HT1080 (cell line): ENCODE measurements at places on chromosomes 16 and 17. TPM values are rescaled to one million over a fixed set of nuclear protein-coding genes. Genes with fewer than 3 reads are reported as not detected.

The TBC1D3L gene
- 0.68 and 1.9 TPM in 2 replicates for total RNA-seq

The GRB7 gene
- total RNA-seq = 0.07 TPM in 1 of 2 replicates, not detected in the other

The HOXB4 gene
- total RNA-seq = 3.9 and 4.3 TPM in 2 replicates

The AGRP gene
- not detected in 2 replicates for total RNA-seq

The IL17C gene
- not detected in 2 replicates for total RNA-seq

The GP1BA gene
- not detected in 2 replicates for total RNA-seq

The MPP2 gene
- total RNA-seq = 0.27 and 0.37 TPM in 2 replicates

The TBC1D3K gene
- total RNA-seq = 1.2 TPM in 1 of 2 replicates, not detected in the other

The ETV4 gene
- 62.5 and 75.9 TPM in 2 replicates for total RNA-seq

The GPRC5B gene
- total RNA-seq = 1.2 and 2.7 TPM in 2 replicates

The KRTAP2-2 gene
- not detected in 2 replicates for total RNA-seq

DNA sequence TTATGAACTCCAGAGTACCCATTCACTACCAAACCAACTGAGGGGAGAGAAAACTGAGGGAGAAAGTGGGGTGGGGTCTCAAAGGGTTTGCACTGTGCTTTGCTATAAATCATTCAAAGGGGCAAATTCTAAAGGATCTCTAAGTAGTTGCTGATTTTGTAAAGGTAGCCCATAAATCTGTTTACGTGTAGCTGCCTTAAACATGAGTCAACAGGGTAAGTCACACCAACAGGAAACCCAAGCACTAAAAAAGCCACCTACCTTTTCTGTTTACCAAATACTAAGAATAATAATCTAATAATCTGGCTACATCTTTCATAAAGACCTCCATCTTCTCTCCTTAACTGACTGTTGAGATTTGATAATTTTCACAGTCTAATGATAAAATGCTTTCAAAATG is 8.4 kb upstream of the HSBP1 start:
- no peak for DNase-seq

DNA sequence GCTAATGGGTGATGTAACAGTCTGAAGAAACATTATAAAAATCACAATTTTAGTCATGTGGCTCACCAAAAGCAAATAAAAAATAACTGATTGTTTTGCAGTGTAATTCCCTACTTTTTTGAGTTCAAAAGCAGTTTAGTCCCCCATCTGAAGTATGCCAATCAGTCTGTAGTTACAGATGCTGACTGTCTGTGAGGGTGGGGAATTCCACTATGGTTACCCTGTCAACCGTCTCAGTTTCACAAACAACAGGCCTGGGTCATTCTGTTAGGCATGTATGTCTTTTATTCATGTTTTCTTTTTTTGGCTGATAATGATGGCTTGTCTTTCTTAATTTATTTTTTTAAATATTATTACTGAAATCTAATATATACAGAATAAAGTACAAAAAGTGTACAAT is 69.3 kb downstream of the STXBP4 start:
- DNase-seq = no peak

DNA sequence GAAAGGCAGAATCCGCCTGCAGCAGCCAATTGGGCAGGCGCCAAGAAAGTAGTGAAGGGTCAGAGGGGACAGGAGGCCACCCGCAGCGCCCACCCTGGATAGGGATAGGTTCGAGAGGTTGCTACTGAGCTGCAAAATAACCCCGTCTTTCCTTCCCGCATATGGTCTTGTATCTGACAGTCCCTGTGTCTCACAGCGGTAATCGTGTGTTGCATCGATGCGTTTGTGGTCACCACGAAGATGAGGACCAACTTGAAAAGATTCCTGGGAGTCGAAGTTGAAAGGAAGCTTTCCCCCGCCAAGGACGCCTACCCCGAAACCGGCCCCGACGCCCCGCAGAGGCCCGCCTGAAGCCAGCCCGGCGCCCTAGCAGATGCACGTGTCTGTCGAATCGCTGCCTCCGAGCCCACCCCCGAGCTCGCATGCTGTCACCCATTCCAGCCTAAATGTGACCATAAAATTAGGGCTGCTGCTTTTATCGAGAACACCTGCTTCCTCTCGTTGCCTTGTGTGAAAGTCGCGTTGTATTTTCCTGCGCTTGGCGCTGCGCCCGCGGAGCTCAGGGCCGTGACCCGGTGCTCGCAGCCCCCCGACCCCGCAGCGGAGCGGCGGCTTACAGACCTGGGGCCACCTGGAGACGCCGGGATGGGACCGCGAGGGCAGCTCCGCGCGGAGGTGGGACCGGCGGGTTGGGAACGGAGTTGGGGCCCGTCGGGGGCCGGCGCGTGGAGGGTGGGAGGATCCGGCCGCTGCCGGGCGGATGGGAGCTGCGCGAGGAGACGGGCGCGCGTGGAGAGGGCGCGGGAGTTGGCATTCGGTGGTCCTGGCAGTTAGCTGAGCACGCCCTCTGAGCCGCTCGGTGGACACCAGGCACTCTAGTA is at the start of gene CMTM2:
Gene CMTM2 (plus strand): TSS at position 813 of the 881 bp plus-strand sequence. CDS start 145 bp downstream, outside the sequence.
- no peak for DNase-seq

- no peak for DNase-seq
These were observed 459.7 kb downstream of the RBFOX1 start for GRCh38 chr16:7792346-7792745.

GRCh38 chr17:42804918-42805367 is 6.3 kb downstream of the CNTD1 start:
- no peak for DNase-seq

GRCh38 chr17:50547736-50548083 is 736 bp downstream of the SPATA20 start:
- no peak for DNase-seq

DNA sequence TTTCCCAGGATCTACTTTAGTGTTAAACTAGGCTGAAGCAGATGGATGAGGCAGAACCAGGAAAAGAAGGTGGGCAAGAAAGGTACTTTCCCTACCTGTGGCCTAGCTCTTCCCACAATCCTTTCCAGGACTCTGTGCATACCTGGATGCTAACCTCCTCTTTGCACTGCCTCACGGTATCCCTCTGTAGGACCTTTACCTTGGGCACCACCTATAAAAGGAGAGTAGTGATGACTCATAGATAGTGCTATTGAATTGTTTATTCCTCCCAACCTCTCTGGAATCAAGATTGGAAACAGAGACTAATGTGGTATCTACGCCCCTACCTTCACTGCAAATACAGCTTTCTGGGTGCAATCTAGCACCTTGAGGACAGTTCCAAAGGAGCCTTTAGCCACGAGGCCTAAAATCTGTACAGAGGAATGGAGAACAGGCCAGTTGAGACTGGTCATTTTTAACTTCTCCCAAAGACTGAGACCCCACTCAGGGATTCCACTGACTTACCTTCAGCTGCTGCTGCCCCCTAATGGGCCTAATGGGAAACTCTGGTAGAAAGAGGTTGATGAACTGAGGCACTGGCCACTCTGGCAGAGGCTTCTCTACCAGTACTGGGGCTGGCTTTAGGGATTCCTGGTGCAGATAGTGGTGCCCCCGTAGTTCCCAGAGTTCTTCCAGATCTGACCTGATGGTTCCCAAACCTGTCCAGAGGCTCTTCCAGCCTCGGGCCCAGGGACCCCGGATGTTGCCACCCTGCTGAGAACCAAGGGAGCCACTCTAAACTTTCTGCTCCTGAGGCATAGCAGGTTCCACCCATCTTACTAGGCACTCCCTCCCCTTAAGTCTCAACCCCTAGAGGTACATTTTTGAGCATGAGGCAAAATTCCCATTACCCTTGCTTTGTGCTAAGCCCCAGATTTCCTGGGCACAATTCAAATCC is 781 bp downstream of the RSKR start:
- DNase-seq = no peak

DNA sequence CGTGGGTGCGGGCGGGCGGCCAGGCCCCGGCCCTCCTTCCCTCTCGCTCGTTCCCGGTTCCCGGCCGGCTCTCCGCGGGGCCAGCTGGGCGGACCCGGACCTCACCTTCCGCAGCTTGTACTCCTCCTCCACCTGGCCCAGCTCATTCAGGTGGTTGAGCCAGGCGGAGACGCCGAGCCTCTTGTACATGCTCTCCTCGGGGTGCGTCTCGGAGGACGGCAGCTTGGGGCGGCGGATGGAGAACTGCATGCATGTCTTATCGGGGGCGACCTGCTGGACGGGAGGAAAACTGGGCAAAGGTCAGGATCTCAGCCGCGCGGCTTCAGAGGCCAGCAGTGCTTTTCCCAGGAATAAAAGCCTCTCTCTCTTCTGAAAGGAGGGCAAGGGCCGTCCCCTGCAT is 85.4 kb downstream of the TBC1D16 start:
- DNase-seq = no peak

DNA sequence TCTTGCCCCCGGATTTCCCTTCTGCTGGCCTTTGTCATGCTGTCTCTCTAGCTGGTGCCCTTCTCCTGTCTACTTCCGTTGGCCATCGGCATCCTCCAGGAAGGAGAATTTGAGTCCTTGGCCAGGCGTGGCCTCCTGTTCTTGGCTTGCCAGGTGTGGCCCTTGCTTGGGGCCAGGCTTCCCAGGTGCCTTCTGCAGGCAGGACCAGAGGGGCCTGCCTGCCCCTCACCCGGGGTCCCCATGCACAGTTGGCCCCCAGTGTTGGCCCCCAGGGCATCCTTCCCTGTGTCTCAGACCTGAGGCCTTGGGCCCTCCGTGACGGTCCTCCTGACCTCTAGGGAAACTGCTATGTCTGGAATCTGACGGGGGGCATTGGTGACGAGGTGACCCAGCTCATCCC is 2.6 kb downstream of the MLST8 start:
- no peak for DNase-seq

- no peak for DNase-seq
These were observed 179.1 kb upstream of the CACNG5 start for GRCh38 chr17:66655861-66656260.

- DNase-seq = no peak
These were observed 30.1 kb upstream of the SMURF2 start for GRCh38 chr17:64692187-64692586.

- no peak for DNase-seq
These were observed 99.4 kb upstream of the CACNG3 start for GRCh38 chr16:24156777-24157176.

DNA sequence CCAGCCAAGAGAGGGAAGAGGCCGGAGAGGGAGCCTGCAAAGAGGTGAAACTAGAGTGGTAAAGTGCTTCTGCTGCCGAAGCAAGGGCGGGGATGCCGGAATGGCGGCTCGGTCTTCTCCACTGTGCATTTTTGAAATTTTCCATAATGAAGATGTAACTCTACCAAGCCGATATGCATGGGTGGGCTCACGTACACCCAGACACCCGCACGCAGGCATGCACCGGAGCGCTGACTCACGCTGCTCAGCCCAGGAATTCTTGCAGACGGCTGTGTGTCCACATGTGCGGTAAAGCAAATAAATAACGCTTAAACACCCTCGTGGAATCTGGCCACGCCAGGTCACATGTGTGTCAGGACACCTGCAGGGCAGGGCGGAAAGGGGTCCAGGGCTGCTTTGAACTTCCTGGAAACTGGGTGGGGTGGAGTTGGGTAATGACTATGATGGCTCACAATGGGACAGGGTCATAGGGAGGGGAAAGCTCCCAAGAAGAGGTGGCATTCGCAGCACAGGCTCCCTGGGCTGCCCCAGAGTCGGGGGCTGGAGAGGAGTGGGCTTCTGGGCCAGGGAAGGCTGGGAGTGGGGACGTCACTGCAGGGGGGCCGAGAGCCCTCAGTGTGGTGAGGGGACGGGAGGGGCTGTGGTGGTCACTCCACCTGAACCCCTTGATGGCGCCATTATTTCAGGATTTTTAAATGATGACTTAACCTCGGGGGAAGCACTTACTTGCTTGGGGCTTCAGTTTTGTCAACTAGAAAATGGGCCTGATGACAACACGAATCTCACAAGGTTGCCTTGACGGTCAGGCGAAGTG is 265.5 kb downstream of the PARN start:
- DNase-seq = peak; percentile 29
